ENCODE measurements at places on chromosomes 5 and 9. TPM values are rescaled to one million over a fixed set of nuclear protein-coding genes. Genes with fewer than 3 reads are reported as not detected.

GRCh38 chr5:82168294-82168693, 109.9 kb downstream of the RPS23 start:
- no peak for DNase-seq

- DNase-seq, result no peak
Observed at GRCh38 chr5:40429258-40430100, 250.2 kb upstream of the PTGER4 start.

The PDLIM7 gene
- total RNA-seq, result 15.8 TPM

The DRD1 gene
- total RNA-seq, result not detected

- DNase-seq, result no peak
Observed at GRCh38 chr5:103408408-103408807, 149.8 kb downstream of the MACIR start.

- no peak for DNase-seq
Observed at GRCh38 chr9:96026655-96027213, 151.2 kb downstream of the ERCC6L2 start.

The NUTM2G gene
- not detected for total RNA-seq

The ADAMTS16 gene
- total RNA-seq, result not detected

DNA sequence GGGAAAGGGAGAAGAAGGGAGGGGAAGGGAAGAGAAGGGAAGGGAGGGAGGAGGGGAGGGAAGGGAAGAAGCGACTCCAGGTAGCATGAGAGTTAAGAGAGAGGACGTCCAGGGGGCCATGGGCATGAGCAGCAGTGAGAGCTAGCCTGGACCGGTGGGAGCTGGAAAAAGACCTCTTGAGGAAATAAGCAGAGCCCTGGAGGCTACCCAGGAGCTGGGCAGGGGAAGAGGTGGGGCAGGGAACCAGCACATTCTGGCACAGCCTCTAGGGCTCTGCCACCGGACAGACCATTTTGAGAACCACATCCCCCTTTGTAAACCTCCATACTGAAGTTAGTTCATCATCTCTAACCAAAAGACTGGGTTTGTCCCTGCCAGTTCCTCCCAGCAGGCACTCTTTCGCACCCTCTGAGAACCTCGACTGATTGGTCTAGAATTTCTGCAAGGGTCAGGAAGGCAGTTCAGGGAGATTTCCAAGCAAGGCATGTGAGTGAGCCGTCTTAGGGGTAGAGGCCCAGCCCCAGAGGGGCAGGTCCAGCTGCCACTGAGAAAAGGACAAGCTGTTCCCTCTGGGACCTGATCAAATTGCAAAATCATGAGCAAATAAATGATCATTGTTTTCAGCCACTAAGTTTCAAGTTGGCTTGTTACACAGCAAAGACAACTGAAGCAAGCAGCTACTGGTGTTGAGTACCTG, 11.6 kb downstream of the NAIF1 start:
- DNase-seq, result no peak

The TERT gene
- total RNA-seq, result 0.42 TPM

DNA sequence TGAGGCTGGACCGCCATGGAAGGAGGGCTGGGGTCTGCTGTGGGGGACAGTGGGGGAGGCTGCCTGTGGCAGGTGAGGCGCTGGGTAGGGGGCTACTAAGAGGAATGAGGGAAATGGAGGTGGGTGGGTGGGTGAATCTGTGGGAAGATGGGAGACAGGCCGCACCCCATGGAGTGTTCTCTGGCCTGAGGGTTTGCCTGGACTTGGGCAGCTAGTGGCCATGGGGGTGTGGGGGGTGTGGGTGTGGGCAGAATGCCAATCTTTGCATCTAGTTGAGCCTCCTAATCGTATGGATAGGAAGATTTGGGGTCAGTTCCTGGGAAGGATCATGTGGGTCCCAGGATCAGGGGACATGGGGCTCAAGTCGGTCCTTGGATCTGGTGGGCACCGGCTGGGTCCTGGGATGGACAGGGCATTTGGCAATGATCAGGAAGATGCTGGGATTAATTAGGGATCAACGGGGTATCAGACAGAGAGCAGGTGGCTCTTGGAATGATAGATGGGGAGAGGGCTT, 518 bp downstream of the ZDHHC12 start:
- DNase-seq, result no peak

GRCh38 chr5:177389241-177390169, 5.3 kb downstream of the SLC34A1 start:
- peak; percentile 79 for DNase-seq

DNA sequence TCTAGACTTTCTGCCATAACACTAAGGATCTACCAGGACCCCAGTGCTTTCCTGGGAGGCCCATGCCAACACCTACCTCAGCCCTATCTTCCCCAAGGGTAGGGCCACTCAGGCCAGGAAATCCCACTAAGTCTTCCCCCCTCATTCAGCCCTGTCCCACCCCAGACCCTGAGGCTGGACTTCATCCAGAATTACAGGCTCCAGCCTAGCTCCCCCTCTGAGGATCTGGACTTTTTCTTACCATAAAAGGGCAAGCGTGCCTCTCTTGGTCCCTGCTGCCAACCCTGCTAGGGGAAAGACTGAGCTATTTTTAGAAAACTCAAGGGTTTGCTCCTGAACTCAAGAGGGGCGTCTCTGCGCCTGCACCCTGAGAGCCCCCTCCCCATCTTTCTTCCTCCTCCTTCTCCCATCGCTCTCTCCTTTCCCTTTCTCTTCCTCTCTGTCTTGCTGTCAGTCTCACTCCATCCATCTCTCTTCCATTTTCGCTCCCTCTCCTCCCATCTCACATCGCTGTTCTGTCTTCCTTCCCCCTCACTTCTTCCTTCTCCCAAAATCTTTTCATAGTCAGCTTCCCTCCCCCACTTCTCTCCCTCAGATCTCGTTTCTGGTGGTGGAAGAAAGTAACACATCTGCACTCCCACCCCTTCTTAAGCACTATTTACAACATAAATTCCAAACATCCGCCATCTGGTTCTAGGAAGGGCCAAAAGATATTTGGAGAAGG, 38.1 kb upstream of the IL17B start:
- DNase-seq, result no peak

GRCh38 chr5:1415059-1415425, 30.2 kb downstream of the SLC6A3 start:
- no peak for DNase-seq

DNA sequence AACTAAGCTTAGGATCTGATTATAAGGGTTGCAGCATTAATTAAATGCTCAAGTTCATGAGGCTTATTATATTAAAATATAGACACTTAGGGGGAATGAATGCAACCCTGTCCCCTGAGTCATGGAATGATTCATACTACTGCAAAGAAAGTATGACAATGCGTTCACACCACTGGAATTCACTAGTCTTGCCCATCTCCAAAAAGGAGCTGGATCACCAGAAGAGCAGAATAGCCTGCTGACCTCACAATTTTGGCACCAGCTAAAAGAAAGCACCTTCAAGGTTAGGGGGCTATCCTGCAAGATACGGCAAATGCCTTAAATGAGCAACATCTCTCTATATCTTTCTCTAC, 32.0 kb upstream of the TMED7 start:
- no peak for DNase-seq

GRCh38 chr5:59840200-59840601, 53.3 kb downstream of the PDE4D start:
- DNase-seq, result no peak

DNA sequence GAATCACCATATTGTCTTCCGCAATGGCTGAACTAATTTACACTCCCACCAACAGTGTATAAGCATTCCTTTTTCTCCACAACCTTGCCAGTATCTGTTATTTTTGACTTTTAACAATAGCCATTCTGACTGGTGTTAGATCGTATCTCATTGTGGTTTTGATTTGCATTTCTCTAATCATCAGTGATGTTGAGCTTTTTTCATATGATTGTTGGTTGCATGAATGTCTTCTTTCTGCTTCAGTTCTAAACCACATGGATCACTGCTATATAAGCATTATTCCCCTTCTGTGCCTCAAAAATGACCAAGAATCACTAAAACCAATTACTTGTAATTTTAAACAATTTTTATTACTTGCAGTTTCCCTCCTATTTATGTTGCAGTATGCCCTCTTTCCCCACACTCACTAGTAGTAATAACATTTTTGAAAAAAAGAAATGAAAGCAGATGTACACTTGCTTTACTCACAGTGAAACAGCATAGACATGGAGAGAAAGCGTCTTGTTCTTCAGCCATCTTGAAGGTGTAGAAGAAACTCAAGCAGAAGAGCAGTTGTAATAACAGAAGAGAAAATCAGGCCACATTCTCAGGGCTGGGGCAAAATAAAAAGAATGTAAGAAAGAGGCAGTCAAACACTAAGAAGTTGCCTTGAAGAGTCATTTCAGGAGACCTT, 4.5 kb upstream of the TMEM252 start:
- no peak for DNase-seq

GRCh38 chr9:6680797-6681146, 35.2 kb upstream of the GLDC start:
- peak; percentile 36 for DNase-seq

DNA sequence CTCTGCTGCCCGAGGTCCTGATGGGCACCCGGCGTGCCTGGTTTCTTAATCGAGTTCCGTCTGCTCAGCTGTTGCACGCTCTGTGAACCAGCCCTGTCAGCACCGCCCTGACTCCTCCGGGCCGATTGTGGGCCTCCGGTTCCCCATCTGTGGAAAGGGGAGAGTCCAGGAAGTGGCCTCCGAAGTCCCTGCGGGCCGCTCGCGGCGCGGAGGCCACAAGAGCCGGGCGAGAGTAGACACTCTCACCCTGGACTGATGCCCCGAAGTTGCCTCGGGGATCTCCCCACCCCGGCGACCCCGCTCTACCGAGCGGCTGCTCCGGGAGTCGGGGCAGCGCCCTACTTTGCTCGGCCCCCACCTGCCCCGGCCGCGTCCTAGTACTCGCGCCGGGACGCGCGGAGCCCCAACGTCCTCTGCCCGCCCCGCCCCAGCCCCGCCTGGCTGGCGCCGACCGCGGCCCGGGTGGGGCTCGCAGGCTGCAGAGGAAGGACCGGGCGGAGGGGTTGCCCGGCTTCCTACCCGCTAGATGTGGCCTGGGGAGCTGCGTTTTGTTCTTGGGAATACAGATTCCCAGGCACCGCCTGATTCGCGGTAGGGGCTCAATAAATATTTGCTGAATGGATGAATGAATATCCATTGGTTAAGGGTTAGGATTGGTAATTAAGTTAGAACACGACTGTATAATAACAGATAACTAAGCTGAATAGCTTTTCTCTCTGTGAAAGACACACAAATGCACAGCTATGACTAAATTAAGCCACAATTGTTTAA, 935 bp upstream of the ZNF367 start:
- DNase-seq, result peak; percentile 72

DNA sequence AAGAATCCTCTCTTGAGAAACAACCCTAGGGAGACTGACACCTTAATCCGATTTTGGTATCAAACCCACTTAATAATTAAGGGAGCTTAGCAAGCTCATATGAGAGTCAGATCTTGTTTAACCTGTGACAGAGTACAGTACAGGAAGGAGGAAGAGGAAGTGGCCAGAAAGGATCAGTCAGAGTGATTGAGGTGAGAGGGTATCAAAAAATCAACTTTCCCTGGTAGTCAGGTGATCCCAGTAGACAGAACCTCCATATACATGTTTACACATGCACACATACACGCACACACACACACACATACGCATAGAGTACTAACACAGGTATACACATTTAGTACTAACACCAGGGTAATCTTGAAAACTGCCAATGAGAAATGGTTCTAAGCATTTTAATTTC, 56.8 kb downstream of the GLIS3 start:
- no peak for DNase-seq
